Right atrium auricular region (tissue), 2 donors: ENCODE measurements at places on chromosomes 13 and 19. TPM values are rescaled to one million over a fixed set of nuclear protein-coding genes. Genes with fewer than 3 reads are reported as not detected.
A peak's percentile ranks its signal among the peaks of the same experiment; 100 is the strongest.

GRCh38 chr19:10460714-10461046 lies 40.3 kb downstream of the PDE4A start:
- no peak for DNase-seq
- no peaks in the 10 kb centered on the region for H3K4me1 ChIP-seq
- H3K36me3 ChIP-seq: peaks cover 9% of the 10 kb centered on the region
- H3K4me3 ChIP-seq: no peak overlapping the region

- no peaks in the 10 kb centered on the region for H3K4me1 ChIP-seq
- no peaks in the 10 kb centered on the region for H3K36me3 ChIP-seq
- no peak for DNase-seq
- no peak overlapping the region for H3K4me3 ChIP-seq
- no peaks in the 10 kb centered on the region for H3K27me3 ChIP-seq
Observed at GRCh38 chr13:20553311-20553710, 13.6 kb upstream of the IFT88 start.

DNA sequence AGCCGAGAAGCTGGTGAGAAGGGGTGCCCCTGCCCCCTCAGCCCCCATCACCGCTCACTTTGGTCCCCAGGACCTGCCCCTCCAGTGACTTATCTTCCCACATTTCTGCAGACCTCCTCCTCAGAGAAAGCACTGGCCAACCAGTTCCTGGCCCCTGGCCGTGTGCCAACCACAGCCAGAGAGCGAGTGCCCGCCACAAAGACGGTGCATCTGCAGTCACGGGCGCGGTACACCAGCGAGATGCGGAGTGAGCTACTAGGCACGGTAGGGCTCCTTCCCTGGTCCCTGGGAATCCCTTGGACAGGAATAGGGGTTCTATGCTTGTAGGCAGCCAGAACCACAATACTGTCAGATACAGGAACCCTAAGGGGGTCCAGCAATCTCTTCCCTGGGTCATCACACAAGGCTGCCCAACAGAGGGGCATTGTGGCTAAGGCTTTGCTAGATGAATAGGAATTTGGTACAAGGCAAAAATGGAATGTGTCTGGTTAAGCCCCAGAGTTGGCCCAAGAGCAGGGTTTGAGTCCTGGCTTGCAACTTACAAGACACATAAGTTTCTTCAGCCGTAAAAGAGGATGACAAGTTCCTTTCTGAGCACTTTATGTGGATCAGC lies 1.0 kb downstream of the USE1 start:
- peaks cover 34% of the 10 kb centered on the region for H3K36me3 ChIP-seq
- H3K27ac ChIP-seq: peak overlapping the region; percentile 84
- H3K27me3 ChIP-seq: no peaks in the 10 kb centered on the region
- H3K4me1 ChIP-seq: no peaks in the 10 kb centered on the region
- no peak overlapping the region for H3K4me3 ChIP-seq

GRCh38 chr13:44416301-44416700 lies 42.7 kb downstream of the SERP2 start:
- DNase-seq: no peak
- H3K27ac ChIP-seq: no peak overlapping the region
- H3K4me1 ChIP-seq: no peaks in the 10 kb centered on the region
- H3K36me3 ChIP-seq: no peaks in the 10 kb centered on the region
- no peak overlapping the region for H3K4me3 ChIP-seq

ZNF610 gene
- 1.9 TPM for total RNA-seq
